ENCODE measurements at places on chromosomes 5 and 9.

GRCh38 chr9:87503927-87504326 lies 6.3 kb downstream of the DAPK1 start:
- no peak for DNase-seq

DNA sequence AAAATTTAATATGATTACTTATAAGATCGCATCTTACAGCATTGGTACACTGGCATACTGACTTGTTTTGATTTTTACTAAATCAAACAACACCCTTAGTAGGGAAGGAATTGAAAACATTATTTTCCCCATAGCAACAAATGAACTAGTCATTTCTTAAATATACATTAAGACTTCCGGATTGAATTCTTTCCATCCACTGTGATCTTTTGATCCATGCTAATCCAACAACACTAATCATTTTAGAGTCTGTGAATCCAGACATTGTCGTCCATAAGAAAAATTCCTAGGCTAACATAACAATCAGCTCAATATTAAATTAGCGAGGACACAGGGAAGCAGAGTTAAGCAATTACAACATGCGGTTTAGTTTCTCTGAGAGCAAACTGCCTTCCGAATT lies 21.6 kb upstream of the ERAP1 start:
- no peak for DNase-seq

- no peak for DNase-seq
Measured at GRCh38 chr5:79209505-79209904, 26.4 kb upstream of the JMY start.

DNA sequence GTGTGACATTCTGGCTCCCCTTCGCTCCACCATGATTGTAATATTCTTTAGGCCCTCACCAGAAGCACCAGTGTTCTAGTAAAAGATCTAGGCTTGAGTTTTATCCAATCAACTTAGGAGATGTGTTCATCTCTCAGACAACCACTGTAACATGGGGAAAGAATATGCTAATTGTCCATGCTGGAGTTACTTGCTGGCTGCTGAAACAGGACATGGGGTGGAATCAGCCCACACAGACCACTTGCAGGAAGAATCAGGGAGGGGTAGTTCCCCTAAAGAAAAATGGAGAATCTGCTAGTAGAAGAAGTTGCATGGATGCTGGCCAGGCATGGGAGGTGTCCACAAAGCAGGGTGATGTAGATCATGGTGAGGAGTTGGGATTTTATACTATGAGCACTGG lies 86.2 kb downstream of the FEM1C start:
- no peak for DNase-seq

DNA sequence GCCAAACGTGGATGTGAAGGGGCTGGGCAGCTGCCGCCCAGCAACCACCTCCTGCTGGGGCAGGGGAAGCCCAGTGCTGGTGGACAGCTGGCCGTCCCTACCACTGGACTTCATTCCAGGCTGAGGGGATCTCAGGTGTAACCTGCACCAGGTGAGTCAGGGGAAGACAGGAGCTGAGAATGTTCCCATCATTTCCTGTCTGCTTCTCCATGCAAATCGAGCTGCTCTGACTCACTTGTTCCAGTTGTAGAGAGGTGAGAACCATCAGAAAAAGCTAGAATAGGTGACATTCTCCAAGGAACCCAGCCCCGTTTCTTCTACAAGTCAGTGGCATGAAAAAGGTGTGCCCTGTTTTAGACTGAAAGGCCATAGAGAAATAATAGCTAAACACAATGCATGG lies 21.8 kb upstream of the BARX1 start:
- DNase-seq = no peak

DNA sequence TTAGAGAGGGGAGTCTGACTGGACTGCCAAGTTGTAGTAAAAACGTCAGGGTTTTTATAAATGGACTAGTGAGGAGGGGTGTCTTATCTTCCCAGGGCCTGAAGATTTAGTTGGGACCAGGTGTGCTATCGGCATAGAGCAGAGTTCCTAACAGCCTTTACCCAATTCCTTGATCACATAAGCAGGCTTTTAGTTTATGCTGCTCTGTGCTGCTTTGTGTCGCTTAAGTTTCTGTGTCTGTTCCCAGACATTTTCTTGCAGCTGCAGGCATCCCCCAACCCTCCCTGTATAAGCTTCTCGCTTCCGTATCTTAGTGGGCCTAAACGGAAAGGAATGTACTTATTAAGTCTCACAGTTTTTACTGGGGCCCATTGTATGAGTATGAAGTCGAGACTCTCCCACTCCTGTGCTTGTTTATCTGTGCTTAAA lies 2.6 kb upstream of the SMC5 start:
- DNase-seq = no peak

DNA sequence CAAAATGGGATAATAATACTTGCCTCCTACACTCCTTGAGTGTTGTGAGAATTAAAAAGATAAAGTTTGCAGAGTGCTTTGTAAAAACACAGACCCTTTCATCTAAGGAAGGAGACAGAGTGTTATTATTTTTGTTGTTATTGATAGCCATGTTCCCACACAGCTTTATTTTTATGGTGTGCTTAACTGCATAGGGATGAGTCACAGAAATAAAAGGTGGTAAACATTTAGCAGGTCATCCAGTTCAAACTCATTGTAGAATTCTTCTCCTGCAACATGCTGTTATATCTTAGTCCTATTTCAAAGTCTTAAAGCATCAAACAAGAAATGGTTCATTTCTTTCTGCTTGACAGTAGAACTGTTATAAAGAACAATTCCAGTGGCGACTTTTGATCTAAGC lies 367.5 kb upstream of the ACTBL2 start:
- no peak for DNase-seq

DNA sequence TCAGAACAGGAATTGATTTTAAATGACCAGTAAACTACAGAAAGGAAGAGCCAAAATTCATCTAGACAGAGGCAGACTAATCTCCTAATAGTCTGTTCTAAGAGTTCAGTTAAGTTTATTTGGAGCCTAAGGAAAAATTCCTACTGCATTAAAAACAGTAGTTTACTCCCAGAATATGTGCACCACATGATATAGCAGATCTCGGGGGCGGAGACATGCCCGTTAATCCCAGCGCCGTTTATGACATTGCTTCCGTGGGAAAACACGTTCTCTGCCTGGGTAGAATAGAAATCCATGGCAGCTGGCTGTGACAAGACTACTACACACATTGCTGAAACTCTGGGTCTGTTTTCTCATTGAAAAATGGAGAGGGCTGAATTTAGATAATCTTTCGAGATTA lies 11.4 kb downstream of the HABP4 start:
- DNase-seq = no peak

- DNase-seq = no peak
Measured at GRCh38 chr9:10062629-10063395, 550.0 kb downstream of the PTPRD start.

DNA sequence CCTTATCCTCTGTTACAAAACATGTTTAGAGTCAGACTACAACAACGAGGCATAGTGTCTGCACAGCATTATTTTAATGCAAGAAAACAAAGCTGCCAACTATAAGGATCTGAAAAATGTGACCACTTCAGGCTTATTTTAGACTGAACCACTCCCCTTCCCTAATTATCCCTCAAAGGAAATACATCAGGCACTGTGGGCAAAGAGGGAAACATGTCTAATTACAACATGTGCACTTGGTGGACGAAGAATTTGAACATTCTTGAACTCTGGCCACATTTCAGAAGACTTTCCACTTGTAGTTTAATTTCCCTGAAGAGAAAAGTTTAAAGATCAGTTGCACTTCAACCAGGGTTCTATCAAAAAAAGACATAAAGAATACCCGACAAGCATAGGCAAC lies 3.8 kb downstream of the MTMR12 start:
- DNase-seq = no peak

- DNase-seq = no peak
Measured at GRCh38 chr9:127971357-127972235, 9.2 kb downstream of the EEIG1 start.
